ENCODE measurements at places on chromosomes 7 and 10.

DNA sequence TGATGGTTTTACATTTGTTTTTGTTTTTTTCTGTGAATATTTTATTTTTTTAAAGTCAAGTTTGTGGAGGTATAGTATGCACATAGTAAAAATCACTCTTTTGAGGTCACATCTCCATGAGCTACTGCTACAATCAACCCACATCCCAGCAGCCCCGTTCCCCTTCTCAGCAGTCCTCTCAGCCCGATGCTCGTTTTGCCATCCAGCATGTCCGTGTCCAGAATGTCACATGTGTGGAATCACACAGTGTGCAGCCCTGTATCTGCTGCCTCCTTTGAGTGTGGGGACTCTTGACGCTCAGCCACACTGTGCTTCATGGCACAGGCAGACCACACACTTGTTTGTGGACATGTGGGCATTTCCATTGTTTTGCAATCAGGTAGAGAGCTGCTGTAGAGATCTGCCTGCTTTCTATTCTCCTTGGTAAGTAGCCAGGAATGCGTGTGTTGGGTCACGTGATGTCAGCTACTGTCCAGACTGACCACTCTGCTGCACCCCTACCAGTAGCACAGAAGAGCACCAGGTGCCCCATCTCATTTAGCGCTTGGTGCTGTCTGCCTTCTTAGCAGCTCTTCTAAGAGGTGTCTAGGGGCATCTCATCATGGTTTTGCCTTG, 71.6 kb upstream of the CAMK2B start:
- no peak for DNase-seq

GRCh38 chr7:18702071-18702829, 206.7 kb downstream of the HDAC9 start:
- DNase-seq, result no peak

DNA sequence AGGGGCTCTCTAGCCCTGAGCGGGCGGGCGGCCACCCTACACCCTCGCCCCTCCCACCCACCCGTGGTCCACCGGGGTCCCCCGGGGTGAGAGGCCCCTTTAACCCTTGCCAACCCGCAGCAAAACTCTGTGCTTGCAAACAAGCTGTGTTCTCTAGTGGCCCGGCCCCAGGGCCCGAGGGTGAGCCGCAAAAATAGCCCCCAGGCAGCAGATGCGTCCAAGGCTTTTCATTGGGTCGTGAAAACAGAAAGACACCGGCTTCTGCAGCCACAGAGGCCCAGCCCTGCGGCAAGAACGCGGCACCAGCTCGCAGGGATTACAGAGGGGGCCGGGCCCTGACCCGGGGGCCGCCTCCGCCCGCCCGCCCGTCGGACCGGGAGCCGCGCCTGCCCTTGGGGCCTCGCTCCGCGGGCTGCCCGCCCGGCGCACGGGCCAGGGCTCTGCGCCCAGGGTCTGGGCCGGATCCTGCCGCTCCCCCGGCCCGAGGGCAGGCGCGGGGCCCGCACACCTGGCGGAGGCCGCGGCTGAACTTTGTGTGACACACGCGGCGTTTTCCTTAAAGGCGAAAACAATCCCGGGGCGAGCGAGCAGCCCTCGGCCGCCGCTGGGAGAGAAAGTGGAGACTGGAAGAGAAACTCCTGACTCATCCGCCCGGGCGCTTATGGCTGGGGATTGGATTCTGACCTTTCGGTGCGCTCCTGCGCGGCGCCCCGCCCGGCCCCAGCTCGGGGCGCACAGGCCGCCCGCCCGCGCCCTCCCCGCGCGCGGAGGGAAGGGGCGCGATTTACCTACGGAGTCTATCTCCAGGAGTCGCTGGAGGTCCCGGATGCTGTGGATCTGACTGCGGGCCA, 2.8 kb downstream of the PDGFA start:
- no peak for DNase-seq

- DNase-seq, result no peak
Observed at GRCh38 chr10:110011681-110012080, 3.9 kb downstream of the ADD3 start.

DNA sequence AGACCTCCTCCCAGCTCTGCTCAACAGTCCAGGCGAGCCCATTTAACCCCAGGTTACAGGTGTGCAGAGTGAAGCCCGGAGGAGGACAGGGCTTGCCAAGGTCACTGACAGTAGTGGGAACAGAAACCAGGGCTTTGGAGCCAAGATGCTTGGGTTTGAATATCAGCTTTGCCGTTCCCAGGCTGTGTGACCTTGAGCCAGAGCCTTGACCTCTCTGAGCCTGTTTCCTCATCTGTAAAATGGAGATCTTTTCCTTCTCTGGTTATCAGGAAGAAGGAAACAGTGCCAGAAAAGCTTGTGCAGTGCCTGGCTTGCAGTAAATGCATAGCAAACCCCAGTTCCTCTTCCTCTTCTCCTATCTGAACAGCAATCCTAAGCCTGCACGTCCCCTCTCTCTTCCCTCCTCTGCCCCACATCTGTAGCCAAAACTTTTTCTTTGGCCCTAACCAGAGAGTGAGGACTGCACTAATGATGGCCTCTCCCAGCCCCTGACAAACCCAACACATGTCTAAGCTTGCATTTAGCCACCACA, 21.4 kb upstream of the MLXIPL start:
- no peak for DNase-seq

All from activated CD4-positive, CD25-positive, alpha-beta regulatory T cell (primary cell).